ENCODE measurements at places on chromosomes 2 and 18. TPM values are rescaled to one million over a fixed set of nuclear protein-coding genes. Genes with fewer than 3 reads are reported as not detected.

GRCh38 chr2:59737299-59737698 lies 816.2 kb downstream of the BCL11A start:
- DNase-seq = no peak

DNA sequence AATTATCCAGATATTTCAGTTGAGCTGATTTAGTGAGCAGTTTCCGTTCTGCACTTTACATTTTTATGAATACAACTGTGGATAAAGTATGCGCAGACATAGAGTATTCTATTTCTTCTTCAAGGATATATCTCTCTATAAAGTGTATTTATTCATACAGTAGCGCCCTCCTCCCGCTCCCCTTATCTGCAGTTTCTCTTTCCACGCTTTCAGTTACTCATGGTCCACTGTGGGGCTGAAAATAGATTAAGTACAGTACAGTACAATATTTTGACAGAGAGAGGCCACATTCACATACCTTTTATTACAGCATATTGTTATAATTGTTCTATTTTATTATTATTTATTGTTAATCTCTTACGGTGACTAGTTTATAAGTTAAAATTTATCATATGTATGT lies 19.7 kb upstream of the FHL2 start:
- DNase-seq = no peak

DNA sequence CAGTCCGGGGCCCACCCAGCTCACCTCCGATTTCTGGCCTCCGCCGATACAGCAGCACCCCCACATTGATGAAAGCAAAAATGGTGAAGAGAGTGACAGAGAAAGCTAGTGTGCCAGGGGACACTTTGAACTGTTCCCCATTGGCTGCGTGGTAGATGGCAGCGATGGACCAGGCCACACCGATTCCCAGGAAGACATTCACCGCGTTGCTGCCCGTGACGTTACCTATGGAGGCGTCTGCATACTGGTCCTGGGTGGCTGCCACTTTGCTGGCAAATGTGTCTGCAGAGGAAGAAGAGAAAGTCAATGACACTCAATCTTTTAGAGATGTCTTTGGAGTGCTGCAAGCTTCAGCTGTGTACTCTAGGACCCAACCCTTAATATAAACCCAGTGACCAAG lies 336.3 kb upstream of the THUMPD2 start:
- DNase-seq = no peak

DNA sequence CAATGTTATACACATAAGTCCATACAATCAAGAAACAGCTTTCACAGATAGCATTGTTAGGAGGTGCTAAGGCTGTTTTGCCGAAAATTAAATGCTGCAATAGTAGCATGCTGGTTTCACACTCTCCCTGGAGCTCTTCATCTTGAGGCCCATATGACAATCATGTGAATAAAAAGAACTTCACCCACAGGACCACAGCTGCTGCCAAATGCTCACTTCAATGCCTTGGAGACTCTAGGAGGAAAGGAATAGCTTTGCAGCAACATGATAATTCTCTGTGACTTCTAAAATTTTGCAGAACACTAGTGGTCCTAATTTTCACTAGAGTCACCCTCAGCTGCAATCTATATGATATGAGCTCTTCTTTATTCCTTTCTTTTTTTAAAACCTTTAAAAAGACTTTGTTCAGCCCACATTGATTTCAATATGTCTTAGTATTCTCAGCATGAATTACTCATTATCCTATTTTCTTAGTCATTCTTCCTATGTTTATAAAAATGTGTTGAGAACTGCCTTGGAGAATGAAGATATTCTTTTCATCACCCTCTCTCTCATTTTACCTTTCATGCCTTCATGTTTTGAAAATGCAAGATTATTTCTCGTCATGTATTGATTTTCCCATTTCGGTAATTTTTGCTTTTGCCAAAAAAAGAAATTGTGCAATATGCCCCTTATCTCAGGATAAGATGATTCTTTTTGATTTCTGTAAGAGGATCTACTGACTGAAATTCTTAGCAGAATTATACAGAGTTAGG lies 108.2 kb downstream of the PDE1A start:
- no peak for DNase-seq

DNA sequence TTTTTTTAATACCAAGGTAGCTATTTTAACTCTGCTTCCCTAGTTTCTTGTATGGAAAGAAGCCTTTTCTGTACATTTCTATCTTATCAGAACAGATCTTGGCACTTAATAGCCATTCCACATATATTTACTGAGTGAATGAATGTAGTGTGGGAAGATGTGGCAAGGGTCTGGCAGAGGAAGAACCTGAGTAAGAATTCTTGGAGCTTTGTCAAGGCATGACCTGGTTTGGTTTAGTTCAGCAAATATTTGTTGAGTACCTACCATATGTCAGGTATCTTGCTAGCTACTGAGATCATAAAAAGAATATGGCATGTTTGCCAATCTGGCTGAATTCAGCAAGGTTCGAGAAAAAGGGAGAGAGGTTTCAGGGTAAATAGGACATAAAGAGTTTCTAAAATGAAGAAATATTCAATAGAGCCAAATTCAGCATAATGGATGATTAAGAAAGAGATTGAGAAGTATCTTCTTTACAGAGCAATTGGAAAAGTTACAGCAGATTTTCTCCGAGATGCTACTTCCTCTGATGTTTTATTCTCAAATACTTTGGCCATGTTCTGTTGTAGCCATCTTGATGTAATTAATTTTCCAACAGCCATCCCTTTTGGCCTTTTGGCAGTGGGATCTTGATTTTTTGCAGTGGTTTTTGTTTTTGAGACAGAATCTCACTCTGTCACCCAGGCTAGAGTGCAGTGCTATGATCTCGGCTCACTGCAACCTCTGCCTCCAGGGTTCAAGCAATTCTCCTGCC lies 21.7 kb upstream of the MEP1B start:
- no peak for DNase-seq

GRCh38 chr18:44039826-44040225 lies 640.9 kb upstream of the SETBP1 start:
- no peak for DNase-seq

DNA sequence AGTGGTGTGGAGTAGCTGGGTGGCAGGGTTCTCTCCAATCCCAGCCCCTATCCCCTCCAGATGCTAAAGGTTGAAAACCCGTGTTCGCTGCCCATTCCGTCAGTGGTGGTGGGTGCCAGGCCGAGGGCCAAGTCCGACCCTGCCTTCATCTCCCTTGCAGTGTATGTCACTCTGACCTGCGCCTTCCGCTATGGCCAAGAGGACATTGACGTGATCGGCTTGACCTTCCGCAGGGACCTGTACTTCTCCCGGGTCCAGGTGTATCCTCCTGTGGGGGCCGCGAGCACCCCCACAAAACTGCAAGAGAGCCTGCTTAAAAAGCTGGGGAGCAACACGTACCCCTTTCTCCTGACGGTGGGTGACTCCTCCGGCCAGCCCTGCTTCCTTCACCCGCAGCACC lies 12.9 kb downstream of the SAG start:
- DNase-seq = no peak

DNA sequence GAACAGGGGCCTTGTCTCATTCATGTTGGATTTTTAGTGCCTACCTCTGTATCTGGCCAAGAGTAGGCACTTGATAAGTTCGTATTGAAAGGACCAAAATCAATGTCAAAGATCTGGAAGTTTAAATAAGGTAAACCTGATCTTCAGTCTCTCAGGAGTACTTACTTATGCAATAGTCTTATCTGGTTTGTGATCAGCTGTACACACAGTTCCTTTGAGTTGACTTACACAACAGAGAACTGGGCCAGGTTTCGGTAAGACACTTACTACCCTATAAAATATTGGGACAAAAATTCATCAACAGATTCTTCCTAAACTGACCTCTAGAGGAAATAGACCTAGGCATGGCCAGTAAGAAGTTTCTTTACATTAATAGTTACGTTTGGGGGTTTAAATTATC lies 113.6 kb upstream of the NXPH2 start:
- no peak for DNase-seq

DNA sequence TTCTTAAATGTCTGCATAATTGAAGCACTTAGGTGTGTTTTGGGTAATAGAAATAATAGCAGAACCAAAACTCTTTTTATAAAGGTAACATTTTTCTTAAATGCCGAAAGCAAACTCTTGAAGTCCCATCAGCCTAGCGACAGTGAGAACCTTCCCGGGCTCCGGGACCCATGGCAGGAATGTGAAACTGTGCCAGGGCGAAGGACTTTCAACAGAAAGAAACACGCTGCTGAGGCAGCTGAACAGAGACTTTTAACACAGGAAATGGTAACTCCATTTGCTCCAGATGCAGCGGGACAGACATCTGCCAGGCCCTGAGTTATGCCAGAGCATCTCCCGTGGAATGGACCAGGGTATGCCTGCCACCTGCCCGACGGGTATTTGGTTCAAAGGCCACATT lies 34.3 kb downstream of the SALL3 start:
- DNase-seq = no peak

DNA sequence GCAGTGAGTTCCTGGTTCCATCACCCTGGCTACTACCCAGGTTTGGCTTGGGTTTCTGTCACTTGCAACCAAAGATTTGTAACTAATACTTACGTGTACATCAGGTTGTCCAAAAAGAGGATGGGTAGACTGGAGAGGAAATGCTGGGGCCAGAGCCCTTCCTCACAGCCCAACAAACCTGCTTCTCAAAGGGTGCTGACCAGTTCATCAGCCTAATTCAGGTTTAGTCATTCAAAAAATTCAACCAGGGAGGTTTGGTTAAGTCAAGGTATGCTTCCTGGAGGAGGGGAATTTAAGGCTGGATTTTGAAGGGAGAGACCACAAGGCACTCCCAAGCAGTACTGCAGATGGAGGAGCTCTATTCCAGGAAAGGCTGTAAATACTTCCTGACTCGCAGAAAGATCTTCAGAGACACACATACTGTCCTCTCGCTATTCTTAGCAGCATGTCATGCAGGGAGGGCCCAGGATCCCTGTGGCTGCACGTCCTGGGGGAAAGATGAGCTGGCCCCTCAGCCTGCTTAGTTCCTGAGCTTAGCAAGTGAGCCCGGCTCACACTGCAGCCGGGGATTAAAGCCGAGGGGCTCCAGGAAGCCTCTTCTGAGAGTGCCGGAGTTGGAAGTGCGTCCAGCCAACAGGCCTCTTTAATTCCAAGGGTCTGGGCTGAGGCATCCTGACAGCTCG lies 40.0 kb upstream of the BIN1 start:
- DNase-seq = no peak

- no peak for DNase-seq
Measured at GRCh38 chr2:46535360-46535759, 56.0 kb downstream of the TMEM247 start.

GRCh38 chr2:158635961-158636601 lies 159.0 kb upstream of the DAPL1 start:
- DNase-seq = no peak

DNA sequence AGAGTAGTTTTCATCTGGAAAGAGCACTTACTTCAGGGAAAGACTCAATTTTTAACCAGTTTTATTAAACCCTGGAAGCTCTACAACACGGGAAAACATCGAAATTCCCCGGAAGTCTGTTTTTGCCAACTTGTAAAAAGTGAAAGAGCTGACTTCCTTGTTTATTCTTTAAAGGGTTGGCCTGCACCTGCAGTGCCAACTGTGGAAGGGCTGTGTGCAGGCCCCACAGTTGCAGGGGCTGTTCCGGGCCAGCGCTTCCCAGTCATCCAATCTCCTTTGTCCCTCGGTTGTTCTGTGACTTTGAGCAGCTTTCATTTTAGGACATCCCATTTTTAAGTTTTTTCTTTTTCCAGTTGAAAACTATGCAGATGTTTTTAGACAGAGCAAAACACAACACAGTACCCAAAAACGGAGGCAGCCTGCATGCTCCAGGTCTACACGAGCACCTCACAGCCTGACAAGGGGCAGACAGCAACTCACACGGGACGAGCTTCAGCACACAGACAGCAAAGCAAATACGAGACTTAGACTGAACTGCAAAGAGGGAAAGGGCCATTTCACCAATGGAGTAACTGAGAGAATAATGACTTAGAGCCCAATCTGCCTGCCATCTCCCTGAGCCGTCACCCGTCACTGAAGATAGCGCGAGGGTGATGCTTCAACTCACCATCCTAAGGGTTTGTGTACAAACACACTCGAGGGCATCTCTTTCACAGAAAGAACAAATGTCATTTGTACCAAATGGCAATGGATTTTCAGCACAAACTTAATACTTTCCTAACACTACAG lies 70.6 kb downstream of the EMILIN2 start:
- no peak for DNase-seq

- DNase-seq = no peak
Measured at GRCh38 chr18:63368611-63369010, 1.6 kb upstream of the KDSR start.

DNA sequence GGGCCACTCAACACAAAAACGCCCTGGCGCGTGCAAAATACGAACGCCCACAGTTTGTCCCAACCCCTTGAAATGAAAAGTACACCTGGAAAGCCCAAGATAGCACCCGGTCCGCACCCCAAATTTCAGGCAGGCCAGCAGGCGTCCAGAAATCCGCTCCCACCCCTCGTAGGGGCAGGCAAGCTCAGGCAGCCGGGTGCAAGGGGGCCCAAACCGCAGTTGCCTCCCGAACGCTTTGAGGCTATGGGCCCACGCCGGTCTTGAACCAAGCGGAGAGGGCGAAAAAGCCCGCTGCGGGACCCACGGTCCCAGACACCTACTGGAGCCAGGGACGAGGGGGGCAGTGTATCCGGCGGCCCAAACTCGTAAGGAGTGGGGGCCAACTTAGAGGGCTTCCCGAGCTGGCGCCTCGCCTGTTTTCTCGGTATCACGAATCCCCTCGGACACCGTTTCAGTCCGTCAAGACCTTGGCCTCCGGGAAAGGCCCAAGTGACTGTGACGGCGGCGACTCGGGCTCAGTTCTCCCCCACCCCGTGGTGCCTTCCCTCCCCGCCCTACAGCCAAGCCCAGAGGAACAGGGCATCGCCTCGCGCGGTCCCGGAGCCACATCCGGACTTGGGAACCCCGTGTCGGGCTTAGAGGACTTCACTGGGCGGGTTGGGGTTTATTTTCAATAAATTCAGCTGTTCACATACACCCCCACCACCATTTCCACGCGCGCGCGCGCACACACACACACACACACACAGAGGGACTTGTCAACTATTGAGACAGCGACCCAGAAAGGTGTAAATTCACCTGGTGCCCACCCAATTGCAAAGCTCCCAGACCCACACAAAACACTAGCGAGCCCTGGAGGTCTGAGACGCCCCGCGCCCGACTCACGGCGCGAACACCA lies 6.2 kb upstream of the SATB2 start:
- no peak for DNase-seq

DNA sequence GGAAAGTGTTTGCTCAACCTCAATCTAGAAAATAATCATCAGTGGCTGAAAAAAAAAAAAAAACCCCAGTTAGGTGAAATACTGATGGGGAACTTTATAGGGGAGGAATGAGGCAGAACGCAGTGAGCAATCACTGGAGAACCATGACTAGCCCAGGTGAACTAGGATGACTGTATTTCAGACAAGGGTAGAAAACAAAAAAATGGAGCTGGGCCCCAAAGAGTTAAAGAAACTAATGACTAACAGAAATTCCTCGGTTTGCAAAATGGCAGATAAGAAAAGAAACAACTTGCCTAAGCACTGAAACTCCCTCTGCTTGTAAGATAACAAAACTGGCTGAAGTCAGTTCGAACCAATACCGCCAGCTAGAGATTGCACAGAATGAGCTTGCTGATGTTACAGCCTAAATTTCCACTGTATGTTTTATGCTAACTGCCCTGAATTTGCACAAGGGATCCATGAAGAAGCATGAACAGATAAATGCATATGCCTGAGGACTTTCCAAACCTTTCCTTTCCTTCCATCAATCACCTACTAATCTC lies 245.9 kb downstream of the METTL4 start:
- no peak for DNase-seq

Gene MOGAT1
- not detected for total RNA-seq

Gene GCG
- total RNA-seq = 0.27 TPM

Gene DHRS9
- total RNA-seq = not detected

Gene ZBTB7C
- 0.45 TPM for total RNA-seq

Gene GALNT14
- 1.4 TPM for total RNA-seq

Gene DYNAP
- total RNA-seq = not detected

Gene CCL20
- total RNA-seq = not detected

Measured in neural crest cell (in vitro differentiated cells).